CD4-positive, alpha-beta memory T cell (primary cell): ENCODE measurements at places on chromosomes 4 and X. TPM values are rescaled to one million over a fixed set of nuclear protein-coding genes. Genes with fewer than 3 reads are reported as not detected.

ESX1 gene
- not detected for total RNA-seq

FRMPD4 gene
- total RNA-seq = not detected

BRS3 gene
- total RNA-seq = not detected

RIPPLY1 gene
- total RNA-seq = not detected

PLK4 gene
- 2.6 TPM for total RNA-seq

MAGED4 gene
- 8.1 TPM for total RNA-seq

GPM6B gene
- total RNA-seq = not detected

KLB gene
- total RNA-seq = not detected

GRCh38 chr4:26076896-26077295 lies 162.9 kb downstream of the SMIM20 start:
- no peak for DNase-seq

DNA sequence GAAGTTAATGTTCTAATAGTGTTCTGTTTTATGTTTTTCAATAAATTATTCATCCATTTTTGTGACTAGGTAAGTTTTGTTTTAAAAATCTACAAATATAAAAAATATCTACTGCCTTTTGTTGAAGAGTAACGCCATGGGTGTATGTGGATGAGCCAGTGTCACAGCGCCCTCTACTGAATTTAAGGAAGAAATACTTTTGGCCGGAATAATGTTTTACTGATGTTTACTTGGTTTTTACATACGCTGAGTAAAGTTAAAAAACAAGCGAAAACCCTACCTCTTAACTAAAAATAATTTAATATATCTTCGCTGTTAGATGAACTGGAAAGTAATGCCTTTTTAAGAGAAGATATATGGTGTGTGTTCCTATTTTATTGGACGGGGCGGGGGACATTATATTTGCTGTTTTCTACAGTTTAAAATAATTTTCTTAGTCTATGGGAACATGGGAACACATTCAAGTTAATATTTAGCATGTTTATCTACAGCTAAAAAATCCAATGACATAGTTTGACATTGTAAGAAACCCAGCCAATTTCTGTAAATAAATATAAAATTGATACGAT lies 86.1 kb downstream of the CPE start:
- DNase-seq = peak; percentile 37

DNA sequence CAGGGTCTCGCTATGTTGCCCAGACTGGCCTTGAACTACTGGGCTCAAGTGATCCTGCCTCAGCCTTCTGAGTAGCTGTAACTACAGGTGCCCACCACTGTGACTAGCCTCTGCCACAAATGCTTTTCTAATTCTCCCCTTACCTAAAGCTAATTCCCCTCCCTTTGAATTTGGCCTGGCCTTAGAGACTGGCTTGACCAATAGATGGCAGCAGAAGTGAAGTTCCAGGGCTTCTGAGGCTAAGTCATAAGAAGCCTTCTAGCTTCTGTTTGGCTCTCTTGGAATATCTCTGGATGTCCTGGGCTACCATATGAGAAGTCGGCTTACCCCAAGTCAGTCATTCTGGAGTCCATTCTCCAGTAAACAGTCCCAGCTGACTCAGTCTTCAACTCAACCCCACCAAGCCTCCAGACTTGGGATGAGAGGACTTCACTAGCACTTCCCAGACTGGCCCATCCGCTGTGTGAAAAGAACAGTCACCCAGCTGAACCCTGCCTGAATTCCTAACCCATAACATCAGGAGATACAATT lies 61.0 kb downstream of the HPRT1 start:
- DNase-seq = no peak

- peak; percentile 66 for DNase-seq
Measured at GRCh38 chr4:985123-985830, 1.6 kb upstream of the IDUA start.

DNA sequence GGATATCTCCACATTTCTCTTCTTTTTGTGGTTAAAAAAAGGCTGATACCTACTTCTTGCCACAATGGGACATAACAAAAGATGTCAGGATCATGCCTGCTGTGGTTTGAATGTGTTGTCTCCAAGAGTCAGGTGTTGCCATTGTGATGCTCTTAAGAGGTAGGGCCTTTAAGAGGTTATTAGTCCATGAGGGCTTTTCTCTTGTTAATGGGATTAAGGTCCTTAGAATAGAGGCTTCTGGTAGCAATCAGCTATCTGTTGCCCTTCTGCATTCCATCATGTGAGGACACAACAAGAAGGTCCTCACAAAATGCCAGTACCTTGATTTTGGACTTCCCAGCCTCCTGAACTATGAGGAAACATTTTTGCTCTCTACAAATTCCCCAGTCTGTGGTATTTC lies 191.4 kb downstream of the GBA3 start:
- no peak for DNase-seq

GRCh38 chrX:101764538-101764937 lies 104.9 kb upstream of the ARMCX2 start:
- DNase-seq = no peak

GRCh38 chr4:146661367-146661766 lies 22.7 kb downstream of the POU4F2 start:
- DNase-seq = no peak

- no peak for DNase-seq
Measured at GRCh38 chr4:74188912-74189311, 31.0 kb downstream of the MTHFD2L start.

DNA sequence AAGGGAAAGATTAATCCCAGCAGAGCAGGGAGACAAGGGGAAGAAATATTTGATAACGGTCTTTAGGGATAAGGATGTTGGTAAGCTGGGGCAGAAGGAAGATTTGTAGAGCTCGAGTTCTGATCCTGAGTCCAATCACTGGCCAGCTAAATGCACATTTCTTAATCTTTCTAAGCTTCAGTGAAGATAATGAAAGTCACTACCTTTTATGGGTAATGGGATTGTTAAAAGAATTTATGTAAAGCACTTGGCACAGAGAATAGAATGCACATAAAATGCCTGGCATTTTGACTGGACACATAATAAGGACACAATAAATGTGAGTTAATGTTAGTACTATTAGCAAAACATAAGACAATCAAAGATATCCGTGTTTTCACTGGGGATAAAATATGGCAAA lies 43.3 kb downstream of the NCAPG start:
- DNase-seq = no peak

DNA sequence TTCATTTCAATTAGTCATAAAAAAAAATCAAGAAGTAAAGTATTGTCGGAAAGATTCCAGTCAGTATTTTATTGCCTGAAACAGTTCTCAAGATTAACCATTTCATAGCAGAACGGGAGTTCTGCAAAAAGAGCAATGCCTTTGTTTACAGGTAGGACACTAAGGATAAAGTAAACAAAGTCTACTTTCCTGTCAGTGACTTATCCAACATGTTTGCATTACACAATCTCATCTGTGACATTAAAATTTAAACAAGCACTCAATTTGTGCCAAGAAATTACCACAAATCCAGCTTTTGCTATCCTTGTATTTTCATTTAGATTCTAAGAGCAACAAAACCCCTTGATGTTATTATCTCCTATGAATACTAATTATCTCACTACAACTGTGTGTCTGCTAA lies 306.5 kb upstream of the LDB2 start:
- DNase-seq = no peak

GRCh38 chr4:37970702-37971101 lies 10.5 kb downstream of the PTTG2 start:
- peak; percentile 43 for DNase-seq

DNA sequence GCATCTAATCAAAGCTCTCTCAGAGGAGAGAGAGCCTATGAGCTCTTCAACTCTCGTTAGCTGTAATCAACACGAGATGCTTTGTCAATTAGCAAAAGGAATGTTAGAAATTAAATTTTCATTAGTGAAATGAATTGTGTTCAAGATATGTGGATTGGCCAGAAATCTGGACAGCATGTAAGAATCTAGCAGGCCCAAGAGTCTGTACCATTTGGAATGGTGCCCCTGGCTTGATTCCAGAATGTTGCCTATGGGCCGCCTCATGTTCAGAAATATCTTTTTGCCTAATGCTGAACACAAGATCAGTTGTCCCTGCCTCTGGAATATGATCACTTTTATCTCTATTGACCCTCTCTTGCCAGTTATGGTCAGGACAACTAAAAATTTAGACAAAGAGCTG lies 88.2 kb downstream of the RBM46 start:
- DNase-seq = no peak

GRCh38 chr4:152577708-152578396 lies 42.0 kb upstream of the FBXW7 start:
- DNase-seq = no peak

DNA sequence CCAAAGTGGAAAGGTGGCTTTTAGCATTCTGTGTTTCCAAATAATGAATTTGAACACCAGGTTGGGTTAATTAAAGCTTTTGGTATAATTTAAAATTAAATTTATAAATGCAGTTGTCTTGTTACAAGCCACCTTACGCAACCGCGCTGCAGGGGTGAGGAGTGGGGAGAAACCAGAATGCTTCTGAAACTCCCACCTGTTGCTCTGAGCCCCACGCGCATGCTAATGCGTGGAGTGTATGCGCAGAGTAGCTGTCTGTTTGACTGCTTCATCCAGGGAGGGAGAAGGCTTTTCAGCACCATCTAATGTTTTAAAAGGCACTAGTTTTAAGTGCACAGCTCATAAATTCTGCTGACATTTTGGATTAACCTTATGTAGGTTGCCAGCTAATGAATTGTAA lies 12.5 kb downstream of the OGT start:
- DNase-seq = no peak

DNA sequence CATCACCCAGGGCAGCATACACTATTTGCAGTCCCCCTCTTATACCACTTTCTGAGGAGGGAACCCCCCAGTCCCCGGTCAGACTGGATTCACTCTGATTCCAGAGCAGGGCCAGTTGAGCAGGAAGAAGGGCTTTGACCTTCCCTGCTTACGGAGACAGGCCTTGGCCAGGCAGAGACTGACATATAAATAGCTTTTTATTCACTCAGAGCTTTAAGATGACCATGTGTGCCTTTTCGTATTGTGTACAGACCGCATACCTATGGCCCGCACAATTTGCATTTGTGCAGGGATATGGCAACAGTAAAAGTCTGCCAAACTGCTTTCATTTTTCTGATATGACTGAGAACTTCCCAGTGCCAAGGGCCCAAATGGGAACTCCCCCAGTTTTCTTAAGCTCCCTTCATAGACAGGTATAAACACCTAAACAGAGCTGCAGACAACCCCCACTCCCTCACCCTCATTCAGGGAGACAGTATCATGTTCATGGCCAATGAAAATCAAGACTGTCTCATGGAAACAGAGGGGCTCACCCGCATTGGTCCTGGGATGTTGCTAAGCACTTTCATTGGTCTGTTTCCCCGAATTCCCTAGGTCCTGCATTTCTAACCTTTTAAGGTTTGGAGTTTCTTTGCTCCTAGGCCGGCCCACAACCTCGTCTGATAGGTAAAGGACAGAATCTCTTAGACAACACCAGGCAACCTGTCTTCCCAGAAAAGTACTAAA lies 86.0 kb downstream of the RTL5 start:
- DNase-seq = no peak

DNA sequence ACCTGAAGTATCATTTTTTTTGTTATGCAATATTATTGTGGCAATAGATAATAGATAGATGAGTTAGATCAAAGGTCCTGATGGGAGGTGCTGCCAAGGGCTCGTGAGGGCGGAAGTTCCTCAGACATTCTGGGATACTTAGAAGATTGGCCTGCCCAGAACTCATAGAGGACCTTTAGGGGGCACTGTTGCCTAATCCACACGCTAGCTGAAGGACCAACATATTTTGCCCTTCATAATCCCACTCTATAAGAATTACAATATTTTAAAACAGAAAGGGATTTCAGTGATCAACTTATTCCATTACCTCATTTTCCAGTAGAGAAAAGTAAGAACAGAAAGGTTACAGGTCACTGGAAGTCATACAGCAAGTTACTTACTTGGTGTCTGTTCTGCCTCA lies 22.9 kb upstream of the COX7B2 start:
- DNase-seq = no peak

DNA sequence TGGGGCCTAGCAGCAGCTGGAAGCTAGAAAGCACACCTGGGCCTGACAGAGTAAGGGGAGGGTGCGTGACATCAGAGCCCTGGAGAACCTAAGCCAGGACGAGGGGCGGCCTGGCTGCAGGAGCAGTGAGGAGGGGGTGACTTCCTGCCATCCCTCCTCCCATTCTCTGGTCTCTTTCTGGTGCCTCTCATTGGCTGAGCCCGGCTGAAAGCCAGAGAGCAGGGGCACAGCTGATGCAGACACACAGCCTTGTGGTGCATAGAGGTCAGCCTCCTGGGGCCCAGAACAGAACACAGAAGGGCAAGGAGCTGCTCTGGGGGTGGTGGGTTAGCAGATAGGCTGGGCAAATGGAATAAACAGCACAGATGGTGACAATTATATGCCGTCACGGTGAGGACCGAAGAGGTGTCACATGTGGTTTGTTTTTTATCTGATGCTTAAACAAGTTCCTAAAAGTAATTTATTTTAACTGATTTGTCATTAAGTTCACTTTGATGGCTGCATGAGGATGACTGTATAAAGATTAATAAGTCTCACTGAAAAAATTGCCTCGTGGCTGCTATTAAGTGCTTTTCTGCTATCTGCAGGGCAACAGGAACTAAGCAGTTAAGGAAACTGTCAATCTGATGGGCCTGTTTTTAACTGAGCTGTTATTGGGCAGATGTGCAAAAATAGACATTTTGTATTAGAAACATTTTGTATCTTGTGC lies 102.0 kb downstream of the FNIP2 start:
- no peak for DNase-seq

- no peak for DNase-seq
Measured at GRCh38 chrX:145190801-145191389, 56.4 kb upstream of the SPANXN1 start.

DNA sequence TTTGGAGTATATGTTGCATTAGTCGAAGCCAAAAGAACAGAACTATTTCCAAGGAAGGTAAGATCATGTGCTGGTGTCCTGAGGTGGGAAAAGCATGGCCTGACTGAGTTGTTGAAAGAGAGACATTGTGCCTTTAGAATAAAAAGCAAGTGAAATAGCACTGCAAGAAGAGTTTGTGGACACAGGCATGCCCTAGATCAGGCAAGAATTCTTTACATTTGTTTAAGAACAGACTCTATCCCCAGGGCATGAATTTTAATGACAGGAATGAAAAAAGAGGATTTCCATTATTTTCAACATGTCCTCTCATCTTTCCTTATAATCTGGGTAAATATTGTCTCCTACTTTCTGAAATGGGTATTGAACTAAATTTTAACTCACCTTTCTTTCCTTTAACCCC lies 516.2 kb upstream of the GALNT7 start:
- no peak for DNase-seq
